T-cell (primary cell): ENCODE measurements at places on chromosomes 2 and 18.

- no peak for DNase-seq
Observed at GRCh38 chr2:181393472-181393871, 63.7 kb upstream of the ITGA4 start.

DNA sequence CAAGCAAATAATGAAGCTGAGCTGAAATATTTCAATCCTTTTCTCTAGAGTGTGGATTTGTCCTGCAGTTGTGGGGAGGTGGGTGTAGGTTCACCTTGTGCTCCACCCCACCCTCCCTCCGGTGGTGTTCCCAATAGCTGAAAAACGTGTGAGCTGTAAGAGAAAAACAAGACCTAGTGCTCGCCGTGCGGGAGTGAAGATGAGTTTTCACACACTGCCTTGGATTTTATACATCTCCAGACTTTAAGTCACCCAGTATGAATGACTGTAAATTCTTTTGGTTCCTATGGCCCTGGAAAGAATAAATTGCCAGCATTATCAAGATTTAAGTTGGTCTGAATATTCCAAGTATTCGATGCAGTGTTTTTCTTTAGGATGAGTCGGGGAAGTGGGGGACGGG, 1.9 kb upstream of the SOX11 start:
- no peak for DNase-seq

DNA sequence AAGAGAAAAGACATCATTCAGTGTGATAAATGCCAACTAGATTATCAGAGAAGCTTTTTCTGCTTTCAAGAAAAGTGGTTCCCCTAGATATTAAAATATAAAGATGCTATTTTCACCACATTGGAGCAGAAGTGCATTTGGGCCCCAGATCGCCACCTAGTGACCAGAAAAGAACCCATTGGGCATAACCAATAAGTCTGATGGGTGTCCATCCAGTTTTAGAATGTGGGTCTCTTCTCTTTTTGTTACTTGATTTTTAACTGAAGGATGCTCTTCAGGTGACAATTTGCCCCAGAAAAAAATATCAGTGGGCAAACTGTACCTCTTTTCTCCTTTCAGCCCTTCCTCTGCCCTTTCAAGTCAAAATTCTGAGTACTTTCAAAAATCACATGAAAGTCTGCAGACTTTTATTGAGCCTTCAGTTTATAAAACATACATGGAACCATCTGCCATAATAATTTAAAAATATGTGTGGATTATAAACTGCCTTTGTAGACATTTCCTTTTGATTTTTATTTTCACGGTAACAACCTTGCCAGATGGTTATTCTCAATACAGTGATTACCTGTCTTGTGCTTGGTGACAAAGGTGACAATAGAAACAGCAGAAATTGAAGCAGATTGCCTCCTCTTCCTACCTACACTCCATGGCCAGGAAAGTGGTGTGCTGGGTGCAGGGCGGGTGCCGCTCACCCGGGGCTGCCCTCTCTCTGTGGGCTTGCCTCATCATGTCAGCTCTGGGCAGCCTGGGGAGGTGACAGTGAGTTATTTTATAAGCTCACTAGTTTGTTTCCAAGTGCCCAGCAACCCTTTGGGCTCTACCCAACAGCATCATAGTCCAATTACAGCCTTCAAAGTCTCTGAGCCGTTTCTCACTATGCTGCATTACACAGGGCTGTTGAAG, 124.5 kb downstream of the DCDC2C start:
- DNase-seq: no peak

GRCh38 chr2:45024600-45025291, 15.5 kb upstream of the SIX2 start:
- no peak for DNase-seq

DNA sequence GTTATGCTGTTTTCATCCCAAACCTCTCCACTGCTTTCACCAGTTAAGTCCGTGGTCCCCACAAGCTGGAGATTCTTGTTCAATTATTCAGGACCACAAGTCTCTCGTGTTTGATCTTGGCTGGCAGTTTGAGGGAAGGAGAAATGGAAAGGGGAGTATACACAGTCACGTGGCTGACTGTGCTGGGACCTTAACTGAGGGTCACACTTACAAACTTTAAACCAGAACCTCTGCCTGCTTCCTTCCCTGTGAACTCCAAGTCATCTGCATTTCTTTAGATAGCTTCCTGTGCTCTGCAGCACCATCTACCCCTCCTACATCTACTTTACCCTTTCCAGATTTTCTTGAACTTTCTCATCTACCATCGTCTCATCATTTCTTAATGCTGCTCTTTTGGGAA, 91.7 kb downstream of the ARHGEF4 start:
- DNase-seq: no peak
